Sciatic nerve (tissue), 2 donors: ENCODE measurements at places on chromosomes 4 and X. TPM values are rescaled to one million over a fixed set of nuclear protein-coding genes. Genes with fewer than 3 reads are reported as not detected.

C1QTNF7 gene
- total RNA-seq: 3.3 TPM

FSTL5 gene
- 12.3 TPM for total RNA-seq

TEX13C gene
- not detected for total RNA-seq

GRCh38 chrX:2507904-2508627, 7.3 kb upstream of the DHRSX start:
- peak; percentile 26 for DNase-seq

DNA sequence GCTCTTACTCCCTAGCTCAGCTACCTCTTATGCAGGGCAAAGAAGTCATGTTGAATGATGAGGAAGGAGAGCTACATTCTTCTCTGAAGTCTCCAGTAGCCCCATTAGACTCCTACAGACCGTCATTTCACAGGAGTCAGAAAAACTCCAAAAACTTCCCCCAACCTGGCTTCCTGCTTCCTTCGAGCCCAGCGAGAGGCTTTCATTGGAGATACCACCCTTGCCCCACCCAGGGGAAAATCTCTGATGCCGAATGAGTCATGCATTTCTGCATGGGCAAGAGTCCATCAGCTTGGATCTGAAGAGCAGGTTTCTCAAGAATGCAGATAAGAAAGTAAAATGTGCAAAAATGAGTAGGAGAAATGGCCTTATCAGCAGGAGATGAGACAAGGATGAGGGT, 53.0 kb downstream of the ARSF start:
- DNase-seq: no peak

DNA sequence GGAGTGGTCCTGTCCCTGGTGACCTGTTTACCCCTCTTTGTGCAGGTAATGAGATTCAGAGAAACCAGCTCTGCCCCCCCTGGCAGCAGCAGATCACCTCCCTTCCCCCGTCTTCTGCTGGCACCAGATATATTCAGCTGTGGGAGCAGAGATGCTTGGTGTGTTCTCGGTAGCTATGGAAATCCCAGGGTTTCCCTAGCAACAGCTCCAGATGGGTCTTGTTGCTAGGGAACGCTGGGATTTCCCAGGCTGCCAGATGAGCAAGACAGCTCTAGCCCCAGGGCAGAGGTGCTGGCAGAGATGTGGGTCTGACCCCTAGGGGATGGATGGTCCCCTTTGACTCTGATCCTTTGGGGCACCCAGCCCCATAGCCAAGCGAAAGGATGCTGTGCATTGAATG, 20.2 kb downstream of the CETN2 start:
- DNase-seq: no peak

- no peak for DNase-seq
Observed at GRCh38 chr4:24970635-24971034, 57.8 kb upstream of the CCDC149 start.

DNA sequence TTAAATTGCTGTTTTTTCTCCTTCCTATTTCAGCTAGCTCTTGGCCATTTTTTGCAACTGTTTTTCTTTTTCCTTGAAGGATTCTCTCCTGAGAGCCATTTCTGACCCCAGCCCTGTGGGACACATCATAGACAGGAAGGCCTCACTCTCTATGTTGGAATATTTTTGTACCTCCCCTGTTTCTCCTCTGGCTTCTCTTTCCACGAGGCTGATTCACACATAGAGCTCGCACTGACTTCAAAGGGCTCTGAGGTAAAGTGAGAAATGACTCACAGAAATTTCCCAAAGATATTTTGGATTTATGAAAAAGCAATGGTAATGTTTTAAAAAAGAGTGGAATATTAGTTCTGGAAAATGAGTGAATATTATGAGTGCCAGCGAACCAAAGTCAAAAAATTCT, 181.7 kb upstream of the IGFBP7 start:
- no peak for DNase-seq

- DNase-seq: no peak
Observed at GRCh38 chrX:102517326-102517725, 787 bp upstream of the TMSB15A start.

GRCh38 chr4:41454423-41454822, 83.5 kb upstream of the LIMCH1 start:
- no peak for DNase-seq

DNA sequence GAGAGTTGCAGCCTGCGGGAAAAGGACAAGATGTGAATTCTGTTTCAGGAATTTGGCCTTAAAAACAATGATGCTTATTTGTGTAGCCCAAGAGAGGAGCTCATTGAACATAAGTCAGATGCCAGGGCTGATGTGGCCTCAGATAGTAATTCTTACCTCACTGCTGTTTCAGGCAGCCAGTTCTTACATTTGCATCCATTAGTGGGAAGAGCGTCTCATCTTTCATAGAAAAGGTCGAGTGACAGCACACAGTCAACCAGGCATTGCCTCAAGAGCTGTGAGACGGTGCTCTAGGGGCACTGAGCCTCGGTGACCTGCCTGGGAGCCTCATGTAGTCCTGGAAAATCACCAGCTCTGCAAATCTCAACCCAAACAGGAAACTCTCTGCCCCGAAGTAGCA, 174.9 kb upstream of the FRG1 start:
- DNase-seq: no peak
